Erythroblast (primary cell): ENCODE measurements at places on chromosomes 1 and 21.

DNA sequence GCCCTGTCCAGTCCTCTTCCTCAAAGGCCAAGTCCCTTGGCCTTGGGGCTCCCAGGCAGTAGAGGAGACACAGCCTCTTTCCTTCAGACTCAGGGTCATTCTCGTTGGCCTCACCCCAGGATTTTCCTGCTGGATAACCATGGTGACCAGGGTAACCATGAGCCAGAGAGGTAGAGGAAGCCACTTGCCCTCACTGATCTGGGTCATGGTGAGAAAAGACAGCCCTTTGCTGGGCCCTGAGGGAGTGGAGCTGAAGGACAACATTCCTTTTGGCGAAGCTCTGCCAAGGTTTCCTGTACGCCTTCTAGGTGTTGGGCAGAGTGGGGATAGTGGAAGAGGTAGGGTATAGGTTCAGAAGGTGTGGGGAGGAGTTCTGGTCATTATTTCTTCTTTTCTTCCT, 53.1 kb upstream of the WNT4 start:
- no peak for DNase-seq

GRCh38 chr1:209586221-209586740, 2.8 kb downstream of the CAMK1G start:
- DNase-seq = no peak

DNA sequence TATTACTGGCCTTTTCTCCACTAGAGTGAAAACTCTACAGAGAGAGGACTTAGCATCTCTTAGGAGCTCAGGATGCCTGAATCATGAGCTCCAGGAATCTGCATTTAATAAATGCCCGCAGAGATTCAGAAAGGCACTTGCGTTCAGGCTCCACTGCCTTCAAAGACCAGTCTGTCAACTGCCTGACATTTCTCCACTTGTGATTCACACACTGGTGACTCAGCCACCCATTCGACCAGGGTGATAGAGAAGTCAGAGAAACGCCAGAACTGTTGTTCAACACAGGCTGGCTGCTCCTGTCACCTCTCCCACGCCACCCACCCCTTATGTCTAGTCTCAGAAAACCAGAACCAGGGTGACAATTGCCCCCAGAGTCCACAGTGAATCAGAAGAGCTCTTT, 26.9 kb upstream of the LBR start:
- DNase-seq = no peak

DNA sequence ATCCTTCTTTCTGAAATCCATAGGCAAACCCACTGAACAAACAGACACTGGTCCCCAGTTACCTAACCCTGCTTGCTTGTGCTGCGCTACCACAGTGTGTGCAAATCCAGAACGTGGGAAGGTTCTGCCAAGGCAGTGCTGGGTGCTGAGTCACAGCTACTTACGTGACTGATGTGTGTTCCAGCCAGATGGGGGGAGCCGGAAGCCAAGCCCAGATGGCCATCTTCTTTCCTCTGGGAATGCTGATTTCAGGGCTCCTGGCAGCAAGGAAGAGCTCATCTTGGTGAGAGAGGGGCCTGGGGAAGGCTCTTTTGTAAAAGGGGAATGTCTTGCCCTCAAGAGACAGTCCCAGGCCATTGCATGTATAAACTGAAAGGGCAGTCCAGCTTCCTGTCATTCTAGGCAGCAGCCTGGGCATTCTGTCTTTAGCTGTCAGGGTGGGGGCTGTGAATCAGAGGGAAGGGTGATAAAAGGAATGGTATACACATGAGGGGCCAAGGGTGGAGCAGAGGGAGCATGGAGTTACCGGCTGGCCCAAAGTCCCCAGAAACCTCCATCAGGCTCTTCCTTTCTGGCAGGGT, 54.1 kb downstream of the CD46 start:
- DNase-seq = peak; percentile 14

GRCh38 chr1:244319283-244320132, 132.2 kb downstream of the ADSS2 start:
- no peak for DNase-seq

DNA sequence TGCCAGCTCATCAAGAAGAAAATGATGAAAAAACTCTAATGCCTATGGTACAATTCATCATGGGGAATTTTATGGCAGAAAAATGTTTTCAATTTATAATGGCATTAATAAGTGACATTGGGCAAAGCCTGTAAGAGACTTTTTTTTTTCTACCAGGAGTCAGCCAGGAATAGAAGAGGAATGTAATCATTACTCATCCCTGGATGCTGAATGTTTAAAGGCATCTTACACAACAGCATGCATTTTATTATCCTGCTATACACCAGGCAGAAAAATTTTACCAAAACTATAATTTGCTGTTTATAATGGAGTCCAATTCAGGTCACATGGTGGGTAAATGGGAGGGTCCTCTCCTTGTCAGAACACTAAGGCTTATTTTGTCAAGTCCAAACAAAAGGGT, 189.9 kb upstream of the BEND5 start:
- DNase-seq = no peak

GRCh38 chr1:160752406-160752805, 13.4 kb downstream of the SLAMF7 start:
- DNase-seq = no peak

- peak; percentile 87 for DNase-seq
These were observed 4.5 kb downstream of the KCNJ9 start for GRCh38 chr1:160085686-160086455.

- DNase-seq = no peak
These were observed 92.0 kb downstream of the VWA5B1 start for GRCh38 chr1:20382711-20383110.

GRCh38 chr1:197170538-197170937, 24.1 kb upstream of the ASPM start:
- no peak for DNase-seq

DNA sequence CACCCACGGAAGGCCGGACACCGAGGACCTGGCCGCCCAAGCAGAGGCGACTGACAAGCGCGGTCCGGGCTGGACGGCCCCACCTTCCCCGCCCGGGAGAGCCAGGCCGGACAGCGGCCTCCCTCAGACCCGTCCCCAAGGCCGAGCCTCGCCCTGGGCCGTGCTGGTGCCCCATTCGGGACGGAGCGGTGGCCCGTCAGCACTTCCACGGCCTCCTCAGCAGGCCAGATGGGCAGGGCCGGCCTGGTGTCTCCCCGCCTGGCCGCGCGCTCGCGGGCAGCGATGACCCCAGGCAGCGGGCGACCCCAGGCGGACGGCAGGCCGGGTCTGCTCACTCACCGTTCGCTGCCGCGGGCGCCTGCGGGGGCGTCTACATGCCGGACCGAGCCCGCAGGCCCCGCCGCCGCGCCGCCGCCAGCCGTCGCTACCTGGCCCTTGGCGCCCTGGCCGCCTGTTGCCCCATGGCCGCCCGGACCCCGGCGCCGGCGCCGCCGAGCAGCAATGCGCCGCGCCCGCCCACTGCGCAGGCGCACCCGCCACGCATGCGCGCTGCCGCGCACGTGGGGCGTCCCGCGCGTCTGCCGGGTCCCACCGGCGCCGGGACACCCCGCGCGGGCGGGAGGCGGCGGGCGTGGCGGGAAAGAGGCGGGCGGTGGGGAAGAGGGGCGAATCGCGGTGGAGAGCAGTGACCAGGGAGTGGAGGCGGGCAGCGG, at the start of gene NADK:
NADK (minus strand) TSS at position 521 of the 713 bp plus-strand sequence. CDS start 13,064 bp downstream, outside the sequence.
- DNase-seq = peak; percentile 81

DNA sequence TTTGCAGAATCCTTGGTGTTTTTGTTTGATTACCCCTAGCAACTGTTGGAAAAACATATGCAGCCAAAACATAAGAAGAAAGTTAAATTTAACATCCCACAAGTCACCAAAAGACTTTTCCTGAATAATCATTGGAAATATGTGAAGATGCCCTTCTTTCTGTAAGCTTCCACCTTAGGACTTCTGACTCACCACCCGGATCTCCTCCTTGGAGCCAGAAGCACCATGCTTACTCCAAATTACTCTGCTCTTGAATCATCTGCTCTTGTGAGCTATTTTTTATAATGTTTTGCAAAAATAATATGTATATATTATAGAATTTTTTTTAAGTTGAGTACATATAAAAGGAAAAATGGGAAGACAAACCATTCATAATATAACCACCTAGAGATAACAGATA, 391.7 kb downstream of the KCTD3 start:
- DNase-seq = no peak

DNA sequence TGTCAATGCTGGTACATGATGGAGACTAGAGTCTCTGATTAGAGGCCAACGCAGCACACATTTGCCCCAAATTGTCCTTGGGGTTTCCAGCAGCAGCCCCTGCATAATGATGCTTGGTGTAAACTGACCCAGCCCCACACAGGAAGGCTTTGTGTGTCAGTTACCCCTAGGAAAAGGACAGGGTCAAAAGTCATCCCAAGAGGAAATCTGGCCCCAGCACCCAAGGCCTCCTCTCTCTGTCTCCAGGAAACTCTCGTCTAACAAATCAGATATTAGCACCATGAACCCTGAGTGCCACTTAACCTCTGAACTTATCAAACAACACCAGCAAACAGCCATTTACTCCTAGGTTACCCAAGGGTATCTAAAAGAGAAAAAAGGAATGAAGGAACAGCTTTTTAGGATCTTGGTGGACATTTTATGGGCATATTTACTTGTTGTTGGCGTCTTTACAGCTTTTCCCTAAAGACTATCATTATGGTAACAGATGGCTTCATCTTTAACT, 84.5 kb downstream of the PSMG1 start:
- no peak for DNase-seq

- no peak for DNase-seq
These were observed 223.1 kb upstream of the JUN start for GRCh38 chr1:59006932-59007331.

DNA sequence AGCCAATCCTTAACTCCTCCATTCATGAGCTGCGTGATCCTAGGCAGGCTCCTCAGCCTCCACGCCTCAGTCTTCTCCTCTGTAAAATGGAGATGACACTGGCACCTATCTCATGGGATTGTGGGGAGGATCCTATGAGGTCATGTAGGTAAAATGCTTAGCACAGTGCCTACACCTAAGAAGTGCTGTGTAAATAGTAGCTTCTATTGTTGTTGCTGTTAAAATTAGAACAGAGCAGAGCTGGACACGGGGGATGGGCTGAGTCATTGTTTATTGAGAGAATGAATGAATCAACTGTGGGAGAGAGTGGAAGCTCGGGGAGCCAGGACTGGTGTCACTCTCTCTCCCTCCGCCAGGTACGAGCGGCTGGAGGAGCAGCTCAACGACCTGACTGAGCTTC, 43.0 kb downstream of the TMCC2 start:
- no peak for DNase-seq

GRCh38 chr1:202315576-202316168, 26.1 kb downstream of the UBE2T start:
- peak; percentile 58 for DNase-seq

DNA sequence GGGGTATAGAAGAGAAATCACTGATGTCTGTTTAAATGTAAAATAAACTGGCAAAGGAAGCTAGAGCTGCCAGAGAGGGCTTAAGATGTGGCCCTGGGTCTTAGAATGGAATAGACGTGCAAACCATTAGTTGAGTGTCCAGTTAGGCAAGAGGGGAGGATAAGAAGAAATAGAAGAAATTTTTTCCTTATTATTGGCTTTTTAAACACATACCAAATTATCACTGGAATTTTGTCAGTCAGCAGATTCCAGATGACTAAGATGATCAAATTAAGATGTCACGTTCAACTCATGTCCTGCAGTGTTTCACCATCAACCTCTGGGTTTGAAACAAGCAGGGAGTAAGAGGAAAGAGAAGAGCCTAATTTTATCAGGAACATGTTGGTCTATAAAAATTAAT, 71.6 kb upstream of the C1orf21 start:
- no peak for DNase-seq

DNA sequence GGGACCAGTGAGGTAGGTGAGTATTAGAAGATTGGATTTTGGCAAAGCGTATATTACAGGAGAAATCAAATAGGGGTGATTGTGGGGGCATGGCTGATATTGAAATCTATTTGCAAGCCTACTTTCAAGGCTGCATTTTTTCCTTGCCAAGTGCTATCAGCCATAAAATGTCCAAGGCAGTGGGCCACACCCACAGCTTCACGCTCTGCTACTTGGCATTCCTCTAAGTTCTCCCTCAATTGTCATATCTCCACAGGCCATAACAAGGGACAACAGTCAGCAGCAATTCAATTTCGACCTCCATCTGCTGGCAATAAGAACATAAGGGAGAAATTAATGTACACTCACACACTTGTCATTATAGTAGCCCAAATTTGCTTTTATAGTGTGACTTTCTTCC, 667.1 kb upstream of the PKN2 start:
- no peak for DNase-seq

DNA sequence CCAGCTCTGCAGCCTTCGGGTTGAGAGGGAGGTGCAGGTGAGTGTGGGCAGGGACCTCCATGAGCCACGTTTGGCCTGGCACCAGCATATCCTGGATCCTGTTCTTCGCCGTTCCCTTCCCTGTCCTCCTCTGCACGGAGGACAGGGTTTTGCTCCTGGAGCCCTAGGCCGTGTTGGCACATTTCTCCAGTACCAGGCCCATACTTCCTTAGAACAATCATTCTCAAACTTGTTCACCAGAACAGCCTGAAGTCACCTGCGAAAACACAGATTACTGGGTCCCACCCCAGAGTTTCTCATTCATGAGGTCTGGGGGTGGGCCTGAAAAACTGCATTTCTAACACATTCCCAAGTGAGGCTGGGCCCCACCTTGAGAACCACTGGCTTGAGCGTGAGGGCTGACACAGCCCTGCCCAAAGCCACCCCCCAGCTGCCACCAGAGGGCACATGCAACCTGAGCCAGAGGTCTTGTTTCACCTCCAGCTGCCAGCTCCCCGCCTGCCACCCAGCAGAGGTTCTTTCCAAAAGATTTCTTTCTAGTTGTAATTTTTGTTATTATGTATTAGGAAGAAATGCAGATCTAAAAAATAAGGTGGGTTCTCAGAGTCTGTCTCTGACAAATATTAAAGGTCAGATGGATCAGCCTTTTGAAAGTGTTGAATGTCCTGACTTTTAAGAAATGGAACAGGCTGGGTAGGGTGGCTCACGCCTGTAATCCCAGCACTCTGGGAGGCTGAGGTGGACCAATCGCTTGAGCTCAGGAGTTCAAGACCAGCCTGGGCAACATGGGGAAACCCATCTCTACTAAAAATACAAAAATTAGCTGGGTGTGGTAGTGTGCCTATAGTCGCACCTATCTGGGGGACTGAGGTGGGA, 39.6 kb upstream of the LDLRAP1 start:
- DNase-seq = no peak

DNA sequence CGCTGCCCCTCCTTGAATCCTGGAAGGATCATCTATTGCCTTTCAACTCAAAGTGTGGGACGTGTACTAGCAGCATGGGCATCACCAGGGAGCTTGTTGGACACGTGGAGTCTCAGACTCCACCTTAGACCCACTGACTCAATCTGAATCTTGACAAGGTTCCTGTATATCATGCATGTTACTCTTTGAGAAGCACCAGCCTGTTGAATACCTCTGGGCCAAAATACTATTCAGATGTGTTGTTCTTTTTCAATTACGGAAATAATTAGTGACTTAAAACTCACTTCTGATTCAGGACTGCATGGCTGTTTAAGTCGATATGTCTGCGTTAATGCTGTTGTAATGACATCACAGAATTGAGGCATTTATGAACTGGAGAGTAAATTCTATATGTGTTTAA, 70.8 kb downstream of the ST6GALNAC3 start:
- DNase-seq = no peak

GRCh38 chr1:246600579-246600978, 34.3 kb downstream of the CNST start:
- DNase-seq = no peak
